Hematopoietic multipotent progenitor cell treated with erythropoietin and hydrocortisone succinate and interleukin-3 and kit ligand, for 4 days (in vitro differentiated cells): ENCODE measurements at places on chromosomes 3 and 15.

DNA sequence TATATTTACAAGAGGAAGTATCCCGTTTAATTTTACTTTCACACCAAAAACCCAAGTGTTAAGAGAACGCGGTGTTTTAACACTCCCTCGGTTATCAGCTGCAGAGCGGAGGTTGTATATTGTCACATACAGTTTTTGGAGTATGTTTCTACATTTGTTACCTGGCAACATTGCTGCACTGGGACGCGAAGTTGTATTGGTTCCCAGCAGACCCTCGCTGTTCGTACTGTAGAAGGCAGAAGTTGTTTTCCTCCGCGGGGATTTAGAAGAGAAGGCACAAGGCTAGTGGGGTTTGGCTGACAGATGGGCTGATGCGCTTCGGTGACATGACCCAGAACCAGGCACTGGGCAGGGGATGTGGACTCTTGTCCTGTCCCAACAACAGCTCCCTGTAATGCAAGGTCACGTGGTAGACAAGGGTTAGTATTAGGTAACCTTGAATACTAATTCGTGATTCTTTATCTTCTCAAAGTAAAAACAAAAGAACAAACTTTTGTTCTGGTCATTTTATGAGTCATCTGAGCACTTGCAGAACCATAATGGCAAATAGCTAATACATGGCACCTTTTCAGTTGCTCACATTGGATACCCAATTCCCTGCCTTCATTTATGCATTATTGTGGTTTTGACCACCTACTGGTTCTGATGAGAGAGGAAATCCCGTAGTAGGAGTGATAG, 230.4 kb upstream of the BHLHE40 start:
- no peak for DNase-seq

DNA sequence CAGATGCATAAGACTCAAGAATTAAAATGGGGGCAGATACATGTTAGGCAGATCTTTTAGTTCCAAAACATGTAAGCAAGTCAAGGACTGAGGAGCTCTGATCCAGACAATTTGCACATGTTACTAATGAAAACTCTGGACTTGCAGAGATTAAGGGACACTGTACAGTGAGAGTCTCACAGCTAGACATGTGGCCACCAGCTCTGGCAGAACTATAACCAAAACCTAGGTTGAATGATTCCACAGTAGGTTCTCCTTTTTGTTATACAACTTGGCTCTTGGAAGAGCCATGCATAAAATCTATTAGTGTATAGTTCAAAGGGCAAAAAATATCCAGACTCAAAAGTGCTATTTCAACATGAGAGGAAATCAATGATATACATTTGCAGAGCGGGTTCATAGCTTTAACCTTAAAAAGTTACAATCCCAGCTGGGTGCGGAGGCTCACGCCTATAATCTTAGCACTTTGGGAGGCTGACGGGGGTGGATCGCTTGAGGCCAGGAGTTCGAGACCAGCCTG, 61.8 kb downstream of the SETD2 start:
- no peak for DNase-seq

GRCh38 chr15:66774001-66774814, 72.2 kb downstream of the SMAD6 start:
- DNase-seq: peak; percentile 86

GRCh38 chr3:19662486-19662885, 271.5 kb downstream of the EFHB start:
- no peak for DNase-seq

DNA sequence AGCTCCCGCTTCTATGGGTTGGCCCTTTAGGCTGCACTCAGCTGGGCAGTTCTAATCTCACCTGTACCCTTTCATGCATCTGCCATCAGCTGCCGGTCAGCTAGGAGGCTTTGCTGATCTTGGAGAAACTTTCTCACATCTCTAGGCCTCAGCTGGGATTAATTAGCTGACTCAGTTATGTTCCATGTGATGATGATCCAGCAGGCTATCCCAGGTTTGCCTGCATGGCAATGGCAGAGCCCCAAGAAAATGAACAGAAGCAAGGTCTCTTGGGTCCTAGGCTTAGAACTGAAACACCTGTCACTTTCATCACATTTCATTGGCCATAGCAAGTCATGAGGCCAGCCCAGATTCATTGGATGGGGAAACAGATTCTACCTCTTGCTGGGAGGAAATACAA, 304.6 kb upstream of the TBC1D5 start:
- DNase-seq: no peak

DNA sequence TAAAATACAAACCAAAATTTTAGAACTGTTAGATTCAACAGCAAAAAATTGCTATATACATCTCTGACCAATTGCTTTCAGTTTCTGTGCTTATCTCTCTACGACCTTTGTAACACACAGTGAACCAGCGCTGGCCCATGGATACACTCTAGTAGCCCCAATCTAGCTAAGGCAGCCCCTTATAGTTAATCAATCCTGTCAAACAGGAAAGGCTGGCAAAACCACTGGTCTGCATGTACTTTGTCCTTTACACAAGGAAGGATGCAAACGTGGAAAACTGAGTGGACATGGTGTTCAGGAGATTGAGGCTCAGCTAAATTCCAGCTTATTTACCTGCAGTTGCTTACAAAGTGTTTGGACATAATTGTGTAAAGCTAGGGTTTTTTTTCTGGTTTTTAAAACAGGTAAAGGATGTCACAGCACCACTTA, 25.9 kb downstream of the ADGRG7 start:
- DNase-seq: no peak

DNA sequence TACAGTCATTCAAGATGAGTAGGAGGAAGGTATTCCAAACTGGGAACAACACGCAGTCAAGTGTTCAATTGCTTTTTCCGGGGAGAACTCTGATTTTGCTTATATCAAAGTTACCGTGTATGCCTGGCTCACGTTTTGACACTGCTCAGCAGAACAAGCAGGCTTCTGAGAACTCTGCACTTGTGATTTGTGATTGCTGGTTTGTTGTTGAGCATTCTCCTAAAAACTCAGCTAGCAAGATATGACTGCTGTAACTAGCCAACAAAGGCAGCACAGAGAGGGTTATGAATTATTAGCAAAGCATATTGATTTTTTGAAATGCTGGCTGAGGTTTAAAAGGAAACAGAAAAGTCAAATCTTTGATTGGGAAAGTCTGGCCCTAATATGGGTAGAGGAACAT, 151.7 kb downstream of the ZPLD1 start:
- no peak for DNase-seq

DNA sequence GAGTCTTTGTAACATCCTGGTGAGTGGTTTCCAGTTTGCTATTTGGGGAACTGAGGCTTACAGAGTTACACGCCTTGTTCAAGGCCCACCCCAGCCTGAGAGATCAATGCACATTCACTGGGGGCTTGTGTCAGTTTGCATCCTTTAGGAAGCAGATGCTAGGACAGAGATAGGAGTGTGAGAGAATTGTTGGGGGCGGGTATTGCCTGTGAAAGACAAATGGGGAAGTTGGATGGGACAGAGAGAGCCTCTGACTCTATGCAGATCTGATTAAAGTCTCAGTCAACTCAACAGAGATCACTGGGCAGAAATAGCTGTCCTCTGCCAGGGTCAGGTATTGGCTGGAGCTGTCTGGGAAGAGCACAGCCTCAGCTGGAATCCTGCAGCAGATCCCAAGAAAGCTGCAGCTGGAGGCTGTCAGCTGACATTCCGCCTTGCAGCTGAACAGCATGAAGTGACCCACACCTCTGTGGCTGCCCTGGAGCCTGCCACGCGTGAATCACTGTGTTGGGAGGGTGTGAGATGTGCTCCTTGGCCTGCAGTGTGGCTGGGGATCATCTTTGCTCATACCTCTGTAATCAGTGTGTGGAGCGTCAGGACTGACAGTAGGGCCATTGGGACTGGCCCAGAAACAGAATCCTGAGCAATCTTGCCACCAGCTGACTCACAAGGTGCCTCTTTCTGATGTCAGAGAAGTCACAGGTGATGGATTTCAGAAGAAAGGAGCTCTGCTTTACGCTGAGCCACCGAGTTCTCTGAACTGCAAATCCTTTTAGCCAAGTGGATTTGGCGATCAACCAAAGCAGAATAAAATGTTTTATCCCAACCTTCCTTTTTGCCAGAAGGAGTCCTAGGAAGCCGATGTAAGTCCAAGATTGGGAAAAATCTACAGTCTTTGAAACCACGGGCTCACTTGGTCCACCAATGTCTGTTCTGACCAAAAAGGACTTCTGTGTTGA, 284.1 kb upstream of the LRRFIP2 start:
- peak; percentile 96 for DNase-seq

DNA sequence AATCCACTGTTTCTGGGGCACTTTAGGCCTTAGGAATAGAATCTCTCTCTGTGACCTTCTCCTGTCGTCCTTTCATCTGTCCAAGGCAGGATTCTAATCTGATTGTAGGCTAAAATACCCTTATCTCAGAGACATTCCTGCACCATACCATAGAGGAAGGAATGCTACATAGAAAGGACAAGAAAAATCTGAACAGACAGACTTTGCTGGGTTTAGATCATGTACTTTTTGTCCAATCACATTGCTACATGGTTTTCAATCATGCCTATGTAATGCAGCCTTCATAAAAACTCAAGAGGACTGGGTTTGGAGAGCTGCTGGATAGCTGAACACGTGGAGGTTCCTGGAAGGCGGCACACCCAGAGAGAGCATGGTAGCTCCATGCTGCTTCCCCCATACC, 378.5 kb upstream of the SEMA6D start:
- DNase-seq: no peak

DNA sequence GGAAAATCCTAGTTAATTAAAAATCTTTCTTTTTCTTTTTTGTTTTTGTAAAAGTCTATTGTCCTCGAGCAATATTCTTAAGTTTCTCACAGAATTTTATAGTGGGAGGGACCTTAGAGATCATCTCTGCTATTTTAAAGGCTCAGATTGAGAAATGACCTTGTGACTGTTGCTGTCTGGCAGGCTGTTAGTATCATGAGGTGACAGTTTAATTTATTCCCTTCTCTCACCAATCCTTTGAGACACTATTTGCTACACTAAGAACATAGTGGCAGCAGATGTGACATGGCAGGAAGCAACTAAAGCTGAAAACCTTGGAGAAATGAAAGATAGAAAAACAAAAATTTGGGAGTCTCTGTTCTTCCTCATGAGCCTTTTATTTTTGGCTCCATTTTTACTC, 24.9 kb downstream of the APPL1 start:
- DNase-seq: no peak

DNA sequence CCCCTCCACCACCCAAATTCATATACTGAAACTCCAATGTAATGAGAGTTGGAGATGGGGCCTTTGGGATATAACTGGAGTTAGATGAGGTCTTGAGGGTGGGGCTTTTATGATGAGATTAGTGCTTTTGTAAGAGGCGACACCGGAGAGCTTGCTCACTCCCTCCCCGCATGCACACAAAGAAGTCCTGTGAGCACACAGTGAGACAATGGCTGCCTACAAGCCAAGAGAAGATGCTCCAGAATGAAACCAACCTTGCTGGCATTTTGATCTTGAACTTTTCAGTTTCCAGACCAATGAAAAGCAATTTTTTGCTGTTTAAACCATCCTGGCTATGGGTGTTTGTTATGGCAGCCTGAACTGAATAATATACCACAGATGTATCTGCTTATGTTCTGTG, 109.0 kb downstream of the SAMMSON start:
- no peak for DNase-seq

GRCh38 chr3:38630606-38631005, 18.9 kb downstream of the SCN5A start:
- DNase-seq: no peak

- DNase-seq: no peak
Observed at GRCh38 chr15:95559875-95560394, 770.6 kb upstream of the NR2F2 start.

- DNase-seq: no peak
Observed at GRCh38 chr3:154795582-154795981, 284.5 kb upstream of the MME start.

GRCh38 chr15:66144978-66145725, 108.4 kb downstream of the MEGF11 start:
- no peak for DNase-seq

GRCh38 chr3:38617137-38617536, 32.4 kb downstream of the SCN5A start:
- DNase-seq: no peak

DNA sequence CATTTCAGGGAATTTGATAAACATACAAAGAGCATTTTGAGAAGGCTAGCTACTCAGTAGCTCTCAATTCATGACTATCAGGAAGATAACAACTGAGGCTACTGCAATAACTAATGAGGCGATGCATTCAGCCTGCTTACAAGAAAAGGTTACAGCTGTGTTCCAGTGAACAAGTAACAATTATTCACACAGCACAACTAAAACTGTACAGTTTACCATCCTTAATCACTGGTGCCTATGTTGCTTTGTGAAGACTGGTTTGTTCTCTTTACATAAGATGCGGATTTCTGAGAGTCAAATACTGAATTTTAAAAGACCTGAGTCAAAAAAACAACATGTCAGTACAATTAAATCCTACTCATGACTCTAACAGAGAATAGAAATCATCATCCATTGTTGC, 526.3 kb downstream of the OTOL1 start:
- DNase-seq: no peak

DNA sequence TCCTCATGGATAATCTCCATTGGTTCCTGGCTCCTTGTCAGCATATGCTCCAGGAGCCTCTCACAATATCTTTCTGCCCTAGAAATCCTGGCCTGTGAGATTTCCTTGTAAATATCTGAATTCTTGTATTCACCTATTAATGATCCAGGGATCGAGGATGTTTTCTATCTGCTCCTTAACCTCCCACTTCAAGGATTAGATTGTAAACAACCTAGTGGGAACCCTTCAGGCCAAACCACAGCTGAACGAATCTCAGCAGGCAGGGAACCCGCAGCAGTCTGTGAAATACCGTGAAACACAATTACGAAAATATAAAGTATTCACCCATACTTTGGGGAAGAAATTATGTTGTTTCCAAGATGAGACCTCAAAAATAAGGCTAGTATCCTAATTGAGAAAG, 215.9 kb downstream of the TIGIT start:
- DNase-seq: no peak
